CD4-positive, alpha-beta memory T cell (primary cell): ENCODE measurements at places on chromosomes 1 and 21.

DNA sequence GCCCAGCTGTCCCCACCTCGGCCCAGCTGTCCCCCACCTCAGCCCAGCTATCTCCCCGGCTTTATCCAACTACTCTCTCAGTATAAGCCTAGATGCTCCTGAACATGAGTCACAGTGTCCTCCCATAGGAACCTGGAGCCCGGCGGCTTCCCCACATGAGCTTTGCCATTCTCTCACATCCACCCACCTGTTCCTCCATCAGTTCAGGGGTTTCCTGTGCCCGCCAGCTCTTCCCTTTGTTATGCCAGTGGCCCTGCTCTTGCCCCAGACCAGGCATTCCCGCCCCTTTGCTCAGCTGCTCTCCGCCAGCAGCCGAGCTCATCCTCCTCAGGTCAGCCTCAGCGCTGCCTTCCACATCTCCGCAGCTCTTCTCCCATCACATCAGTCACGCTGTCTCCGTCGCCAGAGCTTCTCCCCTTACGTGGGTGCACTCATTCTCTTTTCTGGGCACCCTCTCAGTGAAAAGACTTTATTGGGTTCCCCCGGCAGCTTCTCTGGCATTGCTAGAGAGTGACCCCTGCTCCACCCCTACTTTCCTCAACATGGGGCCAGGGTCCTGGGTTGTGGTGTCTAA, 89.5 kb upstream of the CSF3R start:
- H3K27ac ChIP-seq, result no peak overlapping the region
- DNase-seq, result no peak
- no peaks in the 10 kb centered on the region for H3K4me1 ChIP-seq
- H3K4me3 ChIP-seq, result no peak overlapping the region
- peaks cover 5% of the 10 kb centered on the region for H3K27me3 ChIP-seq

- H3K36me3 ChIP-seq, result no peaks in the 10 kb centered on the region
- H3K4me3 ChIP-seq, result peak overlapping the region; percentile 89
- H3K27me3 ChIP-seq, result no peaks in the 10 kb centered on the region
- peak; percentile 30 for DNase-seq
- peak overlapping the region; percentile 60 for H3K27ac ChIP-seq
- H3K4me1 ChIP-seq, result peaks cover 30% of the 10 kb centered on the region
Measured at GRCh38 chr1:113391649-113392271, 1.4 kb downstream of the MAGI3 start.

DNA sequence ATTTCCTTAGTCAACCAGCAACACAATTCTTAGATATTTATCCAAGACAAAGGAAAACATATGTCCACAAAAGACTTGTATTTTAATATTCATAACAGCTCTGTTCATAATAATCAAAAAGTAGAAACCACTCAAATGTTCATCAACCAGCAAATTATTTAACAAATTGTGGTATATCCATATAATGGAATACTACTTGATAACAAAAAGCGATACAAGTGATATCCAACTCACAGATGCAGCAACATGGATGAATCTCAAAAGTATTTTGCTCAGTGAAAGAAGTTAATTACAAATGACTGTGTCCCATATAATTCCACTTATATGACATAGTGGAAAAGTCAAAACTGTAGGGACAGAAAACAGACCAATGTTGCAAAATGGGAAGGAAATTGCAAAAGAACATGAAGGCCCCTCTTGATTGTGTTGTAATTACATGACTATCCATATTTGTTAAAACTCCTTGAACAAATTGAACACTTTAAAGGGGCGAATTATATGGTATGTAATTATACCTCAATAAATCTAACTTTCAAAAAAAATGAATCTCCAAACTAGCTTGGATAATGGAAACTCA, 116.9 kb downstream of the EDEM3 start:
- no peaks in the 10 kb centered on the region for H3K36me3 ChIP-seq
- no peak overlapping the region for H3K4me3 ChIP-seq
- no peak for DNase-seq
- no peaks in the 10 kb centered on the region for H3K27me3 ChIP-seq
- H3K27ac ChIP-seq, result no peak overlapping the region

DNA sequence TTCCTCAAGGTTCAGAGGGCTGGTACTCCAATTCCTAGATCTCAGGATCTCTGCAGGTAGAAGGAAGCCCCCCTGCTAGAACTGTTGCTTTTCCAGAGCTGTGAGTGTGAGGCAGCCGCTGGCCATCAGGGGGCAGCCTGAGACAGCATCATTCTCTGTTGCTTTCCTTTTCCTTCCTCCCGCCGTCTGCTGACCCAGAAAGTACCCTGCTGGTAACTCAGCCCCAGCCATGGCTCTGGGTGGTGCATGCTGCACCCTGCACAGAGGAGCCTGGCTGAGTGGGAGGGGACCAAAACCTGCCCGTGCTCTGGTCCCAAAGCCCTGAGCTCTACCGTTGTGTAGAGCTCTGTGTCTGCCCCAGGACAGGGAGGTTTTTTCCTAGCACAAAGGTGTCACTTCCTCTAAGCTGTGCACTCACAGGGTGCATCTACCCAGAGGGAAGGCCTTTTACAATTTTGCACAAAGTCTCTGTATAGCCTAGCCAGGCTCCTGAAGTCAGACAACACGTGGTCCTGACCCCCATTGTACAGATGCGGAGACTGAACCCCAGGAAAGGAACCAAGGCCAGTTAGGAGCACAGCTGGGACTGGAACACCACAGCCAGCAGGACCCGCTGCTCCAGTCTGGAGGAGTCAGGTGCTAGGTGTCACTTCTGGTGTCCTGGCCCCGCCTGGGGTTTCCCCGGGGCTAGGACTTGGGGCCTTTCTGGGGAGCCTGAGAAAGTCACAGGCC, 5.6 kb upstream of the FAM131C start:
- peak; percentile 73 for DNase-seq
- no peak overlapping the region for H3K4me3 ChIP-seq
- peaks cover 14% of the 10 kb centered on the region for H3K4me1 ChIP-seq
- H3K36me3 ChIP-seq, result no peaks in the 10 kb centered on the region
- no peak overlapping the region for H3K27ac ChIP-seq

DNA sequence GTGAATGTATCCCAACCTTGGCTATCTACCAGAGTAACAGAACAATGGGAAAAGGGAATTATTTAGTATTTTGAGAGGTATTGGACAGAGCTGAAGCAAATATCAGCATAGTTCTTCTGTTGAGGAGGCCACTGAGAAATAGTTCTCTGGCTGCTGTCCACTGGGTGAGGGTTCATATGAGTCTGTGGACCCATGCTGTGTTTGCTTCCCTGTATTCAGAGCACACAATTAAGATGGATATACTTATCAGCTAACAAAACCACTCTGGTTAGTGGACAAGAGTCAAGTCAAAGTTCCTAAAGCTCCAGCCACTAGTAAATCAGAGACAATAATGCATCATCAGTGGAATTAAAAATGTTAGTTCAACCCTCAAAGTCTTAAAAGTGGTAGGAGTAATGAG, 66.1 kb downstream of the RGS18 start:
- H3K27ac ChIP-seq, result no peak overlapping the region
- no peak for DNase-seq
- H3K4me1 ChIP-seq, result no peaks in the 10 kb centered on the region
- no peaks in the 10 kb centered on the region for H3K36me3 ChIP-seq

GRCh38 chr1:17156108-17156507, 36.9 kb upstream of the PADI2 start:
- no peak for DNase-seq
- H3K4me3 ChIP-seq, result no peak overlapping the region
- H3K4me1 ChIP-seq, result no peaks in the 10 kb centered on the region
- H3K27me3 ChIP-seq, result no peaks in the 10 kb centered on the region
- no peaks in the 10 kb centered on the region for H3K36me3 ChIP-seq
- no peak overlapping the region for H3K27ac ChIP-seq
